ENCODE measurements at places on chromosomes 16 and 17.

DNA sequence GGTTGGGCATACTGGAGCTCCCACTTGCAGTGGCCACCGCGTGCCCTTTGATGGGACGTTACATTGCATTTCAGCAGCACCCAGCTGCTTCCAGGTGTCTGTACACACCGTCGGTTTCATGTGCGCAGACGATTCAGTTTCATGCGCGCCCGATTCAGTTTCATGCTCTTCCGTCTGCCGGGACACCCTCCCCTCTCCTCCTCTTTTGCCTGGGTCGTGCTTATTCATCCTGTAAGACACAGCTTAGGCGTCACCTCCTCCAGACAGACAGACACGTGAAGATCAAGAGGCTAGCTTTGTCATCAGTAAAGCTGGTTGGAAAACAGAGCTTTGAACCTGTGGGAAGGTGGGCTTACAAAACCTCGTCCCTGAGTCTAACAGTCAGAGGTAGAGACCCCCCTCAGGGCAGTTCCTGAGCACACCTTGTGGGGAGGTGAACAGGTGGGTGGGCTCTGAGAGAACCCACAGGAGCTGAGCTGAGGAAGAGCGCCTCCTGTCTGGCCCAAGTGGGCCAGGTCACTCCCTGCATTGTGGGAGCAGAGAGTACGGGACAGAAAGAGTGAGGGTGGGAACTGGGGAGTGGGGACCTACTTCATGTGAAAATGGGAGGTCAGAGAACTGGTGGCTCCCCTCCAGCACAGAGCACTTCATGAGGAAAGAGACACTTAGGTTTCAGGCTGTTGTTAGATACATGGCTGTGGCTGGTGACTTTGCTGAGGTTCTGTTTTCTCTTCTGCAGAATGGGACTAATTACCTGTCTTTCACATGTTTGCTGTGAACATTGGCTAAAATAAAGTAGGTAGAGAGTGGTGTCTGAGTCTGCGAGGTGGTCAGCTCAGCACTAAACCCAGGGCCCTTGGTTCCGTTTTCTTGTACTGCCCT, 122.1 kb downstream of the SNX29 start:
- DNase-seq: no peak

GRCh38 chr17:56447171-56447570, 146.3 kb upstream of the NOG start:
- no peak for DNase-seq

DNA sequence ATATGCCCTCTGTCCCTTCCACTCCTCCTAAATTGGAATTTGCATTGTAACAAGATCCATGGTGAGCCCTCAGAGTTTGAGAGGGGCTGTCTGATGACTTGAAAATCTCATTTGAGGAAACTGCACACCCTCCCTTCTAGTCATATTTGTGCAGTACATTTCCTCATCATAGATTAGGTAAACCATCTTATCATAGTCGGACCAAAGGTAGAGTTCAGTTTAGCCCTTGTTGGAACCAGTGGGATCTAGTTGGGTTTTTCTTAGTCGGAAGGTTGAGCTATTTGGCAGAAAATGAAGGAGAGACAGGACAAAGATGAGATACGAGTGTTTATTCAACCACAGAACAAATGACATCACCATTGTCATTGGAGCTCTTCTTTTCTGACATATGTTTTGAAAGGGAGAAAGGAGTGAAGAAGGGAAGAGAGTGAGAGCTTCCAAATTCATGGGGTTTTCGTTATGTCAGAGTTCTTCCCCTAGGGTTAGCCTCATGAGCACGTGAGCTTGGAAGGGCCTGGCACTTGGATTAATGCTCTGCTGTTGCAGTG, 15.8 kb upstream of the KRT20 start:
- DNase-seq: no peak

DNA sequence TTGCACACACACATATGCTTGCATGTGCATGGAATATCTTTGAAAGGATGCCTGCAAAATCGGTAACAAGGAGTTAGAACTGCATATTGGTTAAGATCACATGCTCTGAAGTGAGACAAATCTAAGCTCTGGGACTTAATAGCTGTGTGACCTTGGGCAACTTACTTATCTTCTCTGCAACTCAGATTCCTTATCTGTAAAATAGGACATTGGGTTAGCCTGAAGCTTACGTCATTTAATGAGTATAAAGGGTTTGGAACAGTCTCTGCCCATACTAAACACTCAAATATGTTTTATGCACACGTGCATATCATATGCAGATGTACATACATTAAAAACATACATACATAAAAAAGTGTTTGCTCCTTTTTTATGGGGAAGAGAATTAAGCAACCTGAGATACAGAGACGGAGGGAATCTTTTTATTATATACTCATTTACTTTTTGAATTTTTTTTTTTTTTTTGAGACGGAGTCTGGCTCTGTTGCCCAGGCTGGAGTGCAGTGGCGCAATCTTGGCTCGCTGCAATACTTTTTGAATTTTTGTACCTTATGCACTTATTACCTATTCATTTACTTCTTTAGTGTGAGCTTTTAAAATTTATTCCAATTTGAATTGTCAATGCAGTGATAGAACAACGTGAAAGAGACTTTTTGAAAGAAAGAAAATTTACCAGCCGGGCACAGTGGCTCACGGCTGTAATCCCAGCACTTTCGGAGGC, 206.2 kb downstream of the CCDC182 start:
- no peak for DNase-seq

DNA sequence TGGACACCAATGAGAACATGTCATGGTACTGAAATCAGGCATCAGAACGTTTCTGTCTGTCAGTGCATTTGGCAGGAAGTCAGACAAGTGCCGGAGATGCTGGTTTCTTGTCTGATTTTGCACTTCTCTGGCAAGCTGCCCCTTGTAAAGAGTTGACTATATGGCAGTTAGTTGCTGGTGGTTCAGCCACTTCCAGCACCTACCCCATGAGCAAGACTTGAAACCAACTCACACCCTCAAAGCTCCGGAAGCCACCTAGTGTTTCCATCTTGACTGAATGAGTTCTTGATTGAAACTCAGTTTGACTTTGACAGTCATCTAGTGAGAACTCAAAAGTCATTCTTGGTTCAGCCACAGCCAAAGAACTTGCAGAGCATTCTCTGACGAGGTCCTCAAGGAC, 225.1 kb downstream of the SPECC1 start:
- no peak for DNase-seq
